ENCODE measurements at places on chromosomes 12 and 14. TPM values are rescaled to one million over a fixed set of nuclear protein-coding genes. Genes with fewer than 3 reads are reported as not detected.

CD163 gene
- 1.1 TPM for total RNA-seq

DNA sequence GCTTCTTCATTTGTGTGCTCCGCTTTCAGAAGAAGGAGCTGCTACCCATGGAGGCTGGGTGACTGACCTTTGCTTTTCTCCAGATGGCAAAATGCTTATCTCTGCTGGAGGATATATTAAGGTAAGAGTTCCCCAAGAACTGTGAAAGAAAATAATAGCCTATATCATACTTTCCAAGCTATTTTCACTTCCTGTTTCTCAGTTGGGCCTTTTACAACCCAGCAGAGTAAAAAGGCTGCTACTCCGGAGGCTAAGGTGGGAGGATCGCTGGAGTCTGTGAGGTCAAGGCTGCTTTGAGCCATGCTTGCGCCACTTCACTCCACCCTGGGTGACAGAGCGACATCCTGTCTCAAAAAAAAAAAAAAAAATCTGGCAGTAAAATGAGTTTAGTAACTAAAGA, 82.1 kb downstream of the APAF1 start:
- no peak overlapping the region for H3K4me3 ChIP-seq
- H3K36me3 ChIP-seq = peaks cover 71% of the 10 kb centered on the region
- no peaks in the 10 kb centered on the region for H3K27me3 ChIP-seq
- no peaks in the 10 kb centered on the region for H3K4me1 ChIP-seq

KIF5A gene
- 0.56 TPM for total RNA-seq

GRCh38 chr14:63650256-63650952, 8.7 kb upstream of the WDR89 start:
- H3K27ac ChIP-seq = peak overlapping the region; percentile 3
- no peaks in the 10 kb centered on the region for H3K36me3 ChIP-seq
- DNase-seq = no peak
- no peaks in the 10 kb centered on the region for H3K27me3 ChIP-seq
- no peaks in the 10 kb centered on the region for H3K4me1 ChIP-seq

DNA sequence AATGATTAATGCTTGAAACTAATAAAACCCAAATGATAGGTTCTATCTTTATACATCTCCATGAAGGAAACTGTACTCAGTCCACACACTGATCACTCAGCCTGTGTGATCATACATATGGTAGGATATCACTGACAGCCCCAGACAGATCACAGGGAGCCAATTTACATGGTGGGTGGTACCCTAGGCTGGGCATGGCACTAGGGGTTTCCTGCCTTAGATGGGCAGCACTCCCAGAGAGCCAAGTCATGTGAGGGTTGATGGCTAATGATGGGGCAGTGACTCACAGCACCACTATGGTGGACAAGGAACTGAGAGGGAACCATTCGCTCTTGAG, 89.6 kb upstream of the PTPRR start:
- DNase-seq = no peak
- no peak overlapping the region for H3K27ac ChIP-seq
- no peaks in the 10 kb centered on the region for H3K36me3 ChIP-seq

DNA sequence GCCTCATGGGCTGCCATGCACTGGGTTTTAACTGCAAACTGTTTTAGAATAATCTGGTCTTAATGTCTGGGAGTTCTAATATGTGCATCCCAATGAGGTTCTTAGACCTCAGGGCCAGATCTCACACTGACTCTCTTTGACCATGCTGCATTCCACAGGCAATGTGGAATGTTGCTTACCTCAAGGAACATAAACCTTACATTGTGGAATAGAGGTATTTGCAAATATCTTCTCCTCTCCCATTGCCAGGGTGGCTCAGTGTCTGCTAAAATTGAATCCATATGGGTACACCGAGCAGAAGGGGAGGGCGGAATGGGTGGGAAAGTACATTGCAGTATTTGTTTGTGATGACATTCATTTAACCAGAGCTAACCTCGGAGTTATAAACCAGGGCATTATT, 78.6 kb downstream of the CHST11 start:
- peaks cover 47% of the 10 kb centered on the region for H3K4me1 ChIP-seq
- H3K4me3 ChIP-seq = no peak overlapping the region
- no peak for DNase-seq
- H3K27ac ChIP-seq = no peak overlapping the region

GRIP1 gene
- 0.51 TPM for total RNA-seq

DNA sequence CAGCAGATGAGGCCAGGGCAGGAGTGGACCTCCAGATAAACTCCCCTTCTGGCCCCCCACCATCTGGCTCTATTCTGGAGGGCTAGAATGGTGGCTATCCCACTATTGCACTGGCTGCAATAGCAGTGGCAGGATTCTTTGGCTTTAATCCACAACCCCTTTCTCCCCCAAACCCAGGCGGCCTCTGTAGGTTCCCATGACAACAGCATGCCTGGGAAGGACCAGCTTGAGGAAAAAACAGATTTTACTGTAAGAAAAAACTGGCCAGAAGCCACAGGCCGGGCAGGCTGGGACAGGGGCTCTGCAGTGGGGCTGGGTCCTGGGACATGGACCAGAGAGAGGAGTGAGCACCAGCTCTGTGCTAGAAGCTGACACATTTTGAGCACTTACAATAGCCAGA, 13.6 kb upstream of the ACVR1B start:
- H3K27ac ChIP-seq = no peak overlapping the region
- H3K4me3 ChIP-seq = no peak overlapping the region
- no peaks in the 10 kb centered on the region for H3K27me3 ChIP-seq
- DNase-seq = no peak
- H3K36me3 ChIP-seq = no peaks in the 10 kb centered on the region

GRCh38 chr14:75578786-75579337, 442 bp downstream of the FLVCR2 start:
- H3K4me3 ChIP-seq = peak overlapping the region; percentile 83
- H3K36me3 ChIP-seq = no peaks in the 10 kb centered on the region
- H3K4me1 ChIP-seq = peaks cover 7% of the 10 kb centered on the region
- H3K27me3 ChIP-seq = no peaks in the 10 kb centered on the region
- no peak overlapping the region for H3K27ac ChIP-seq

DNA sequence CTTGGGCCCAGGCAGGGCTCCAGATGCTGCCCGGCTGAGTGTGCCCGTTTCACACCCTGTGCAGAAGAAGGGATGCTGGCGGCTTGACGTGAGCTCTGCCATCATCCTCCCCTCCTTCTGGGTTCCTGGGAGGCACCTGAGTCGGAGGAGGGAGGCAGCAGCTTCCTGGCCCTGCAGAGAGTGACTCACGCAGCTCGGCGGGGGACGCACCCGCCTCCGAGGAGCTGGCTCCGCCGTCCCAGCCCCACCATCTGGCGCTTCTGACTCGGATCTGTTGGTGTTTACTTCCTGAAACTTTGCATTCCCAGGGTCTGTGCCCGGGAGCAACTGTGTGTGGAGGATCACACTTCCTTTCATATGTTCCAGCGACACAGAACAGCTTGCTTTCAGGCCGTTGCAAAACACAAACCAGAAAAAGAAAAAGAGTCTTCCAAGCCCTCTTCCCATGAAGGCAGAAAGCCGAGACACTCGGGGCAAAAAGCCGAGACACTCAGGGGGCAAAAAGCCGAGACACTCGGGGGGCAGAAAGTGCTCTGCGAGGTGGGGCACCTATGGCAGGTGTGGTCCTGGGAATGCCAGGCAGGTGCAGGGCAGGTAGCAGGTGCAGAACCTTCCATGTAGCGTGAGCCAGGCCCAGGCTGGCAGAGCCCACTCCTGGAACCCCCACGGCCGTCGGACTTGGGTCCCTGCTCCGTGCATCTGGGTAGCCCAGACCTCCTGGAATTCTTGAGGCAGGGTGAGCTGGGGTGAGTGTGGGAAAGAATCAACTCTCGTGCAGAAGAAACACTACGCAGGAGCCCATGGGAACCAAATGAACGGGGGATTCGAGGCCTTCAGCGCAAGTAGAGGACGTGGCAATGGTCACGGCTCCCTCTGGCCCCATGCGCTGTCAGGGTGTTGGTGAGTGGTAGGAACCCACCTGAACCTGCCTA, 27.6 kb upstream of the GALNT9 start:
- no peak overlapping the region for H3K27ac ChIP-seq
- DNase-seq = no peak
- no peaks in the 10 kb centered on the region for H3K4me1 ChIP-seq
- no peak overlapping the region for H3K4me3 ChIP-seq
- no peaks in the 10 kb centered on the region for H3K27me3 ChIP-seq
- H3K36me3 ChIP-seq = no peaks in the 10 kb centered on the region

DNA sequence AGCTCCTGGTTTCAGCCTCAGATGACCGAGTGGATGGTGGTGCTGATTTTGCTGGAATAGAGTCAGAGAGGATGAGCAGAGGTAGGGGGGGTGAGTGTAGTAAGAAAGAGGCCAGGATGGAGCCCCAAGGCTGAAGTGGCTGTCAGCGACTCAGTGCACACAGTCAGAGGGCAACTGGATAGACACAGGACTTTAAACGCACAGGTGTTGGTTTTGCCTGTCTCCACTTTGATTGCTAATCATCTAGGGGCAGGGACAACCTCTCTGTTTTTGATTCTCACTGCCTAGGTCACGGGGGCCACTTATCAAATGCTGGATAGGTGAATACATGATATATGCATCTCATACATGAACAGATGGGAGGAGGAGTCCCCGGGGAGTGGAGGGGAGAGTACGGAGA, 99.5 kb downstream of the EGLN3 start:
- DNase-seq = no peak
- H3K4me3 ChIP-seq = no peak overlapping the region
- no peaks in the 10 kb centered on the region for H3K36me3 ChIP-seq
- H3K27me3 ChIP-seq = no peaks in the 10 kb centered on the region
- no peaks in the 10 kb centered on the region for H3K4me1 ChIP-seq
- no peak overlapping the region for H3K27ac ChIP-seq

DNA sequence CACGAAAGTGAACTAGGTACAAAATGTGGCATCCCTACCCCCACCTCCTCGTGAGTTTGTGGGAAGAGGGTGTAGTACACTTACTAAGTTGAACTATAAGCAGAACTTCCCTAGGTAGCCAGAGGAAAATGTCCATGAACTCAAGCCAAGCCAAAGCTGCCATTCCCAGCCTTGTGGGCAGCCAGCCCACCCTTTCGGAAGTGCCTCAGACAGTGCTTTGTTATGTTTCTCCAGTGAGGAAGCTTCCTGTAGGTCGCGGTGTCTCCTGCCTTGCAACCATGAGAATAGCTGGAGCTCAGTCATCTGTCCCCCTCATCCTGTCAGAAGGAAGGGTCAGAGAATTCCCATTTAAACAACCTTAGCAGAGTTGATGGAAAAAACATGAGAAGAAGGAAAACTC, 266.9 kb downstream of the DUSP6 start:
- H3K27ac ChIP-seq = no peak overlapping the region
- H3K4me1 ChIP-seq = no peaks in the 10 kb centered on the region
- no peak overlapping the region for H3K4me3 ChIP-seq
- no peaks in the 10 kb centered on the region for H3K36me3 ChIP-seq
- no peak for DNase-seq
- no peaks in the 10 kb centered on the region for H3K27me3 ChIP-seq

CLEC12A gene
- not detected for total RNA-seq

GRCh38 chr14:44586910-44587309, 79.8 kb upstream of the FSCB start:
- no peaks in the 10 kb centered on the region for H3K4me1 ChIP-seq
- no peaks in the 10 kb centered on the region for H3K36me3 ChIP-seq
- no peaks in the 10 kb centered on the region for H3K27me3 ChIP-seq
- no peak overlapping the region for H3K27ac ChIP-seq
- H3K4me3 ChIP-seq = no peak overlapping the region

TMEM132D gene
- total RNA-seq = not detected

OVCH1 gene
- not detected for total RNA-seq

- no peak overlapping the region for H3K4me3 ChIP-seq
- H3K27me3 ChIP-seq = no peaks in the 10 kb centered on the region
- no peak overlapping the region for H3K27ac ChIP-seq
- no peaks in the 10 kb centered on the region for H3K36me3 ChIP-seq
- H3K4me1 ChIP-seq = no peaks in the 10 kb centered on the region
Measured at GRCh38 chr12:78183824-78184223, 353.1 kb downstream of the NAV3 start.

GRCh38 chr12:9796346-9796745, 30.9 kb upstream of the KLRF1 start:
- no peaks in the 10 kb centered on the region for H3K27me3 ChIP-seq
- no peaks in the 10 kb centered on the region for H3K36me3 ChIP-seq
- H3K27ac ChIP-seq = no peak overlapping the region
- H3K4me3 ChIP-seq = no peak overlapping the region

GRCh38 chr12:54689984-54690383, 41.8 kb upstream of the DCD start:
- H3K27me3 ChIP-seq = peaks cover 8% of the 10 kb centered on the region
- no peaks in the 10 kb centered on the region for H3K4me1 ChIP-seq
- no peak for DNase-seq
- H3K36me3 ChIP-seq = no peaks in the 10 kb centered on the region
- H3K27ac ChIP-seq = no peak overlapping the region

OR4E2 gene
- not detected for total RNA-seq

DNA sequence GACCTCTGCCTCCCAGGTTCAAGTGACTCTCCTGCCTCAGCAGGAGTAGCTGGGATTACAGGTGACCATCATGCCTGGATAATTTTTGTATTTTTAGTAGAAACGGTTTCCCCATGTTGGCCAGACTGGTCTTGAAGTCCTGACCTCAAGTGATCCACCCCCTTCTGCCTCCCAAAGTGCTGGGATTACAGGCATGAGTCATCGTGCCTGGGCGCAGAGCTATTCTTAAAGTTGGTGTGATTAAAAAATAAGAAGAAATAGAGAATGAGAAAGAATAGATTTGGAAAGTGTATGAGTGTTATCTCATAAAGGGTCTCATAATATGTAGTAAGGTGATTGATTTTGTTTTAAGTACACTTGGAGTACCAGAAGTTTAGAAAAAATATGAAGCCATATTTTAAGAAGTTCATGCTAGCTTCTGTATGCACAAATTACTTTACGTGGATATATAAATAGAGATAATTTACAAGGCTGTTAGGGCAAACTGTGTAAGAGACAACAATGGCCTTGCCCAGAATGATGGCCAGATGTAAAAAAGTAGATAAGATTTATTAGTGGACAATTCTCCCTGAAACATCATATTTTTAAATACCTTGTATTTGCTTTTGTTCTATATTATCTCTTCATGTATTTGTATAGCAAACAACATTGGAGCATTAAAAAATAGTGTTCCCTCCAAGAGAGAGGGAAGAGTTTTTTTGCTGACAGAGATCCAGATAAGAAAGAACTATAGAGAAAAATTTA, 1108.5 kb downstream of the SLC16A7 start:
- H3K27ac ChIP-seq = no peak overlapping the region
- H3K36me3 ChIP-seq = no peaks in the 10 kb centered on the region
- no peak overlapping the region for H3K4me3 ChIP-seq
- no peaks in the 10 kb centered on the region for H3K4me1 ChIP-seq
- no peak for DNase-seq
- no peaks in the 10 kb centered on the region for H3K27me3 ChIP-seq

LRRC43 gene
- not detected for total RNA-seq
